ENCODE measurements at places on chromosomes 2 and 18. TPM values are rescaled to one million over a fixed set of nuclear protein-coding genes. Genes with fewer than 3 reads are reported as not detected.

The SKA1 gene
- 15.0 TPM for total RNA-seq

The LYG1 gene
- total RNA-seq, result 0.27 TPM

The ASB18 gene
- not detected for total RNA-seq

The SIX3 gene
- total RNA-seq, result not detected

The OSR1 gene
- not detected for total RNA-seq

The CAPG gene
- 28.0 TPM for total RNA-seq

The TMEM163 gene
- 6.6 TPM for total RNA-seq

The RELCH gene
- 29.6 TPM for total RNA-seq

The MTERF4 gene
- total RNA-seq, result 31.4 TPM

The KIAA2012 gene
- total RNA-seq, result not detected

The OTX1 gene
- 0.28 TPM for total RNA-seq

The BMP10 gene
- not detected for total RNA-seq

The ASXL3 gene
- not detected for total RNA-seq

The MPHOSPH10 gene
- 21.0 TPM for total RNA-seq

The ACVR1 gene
- 17.8 TPM for total RNA-seq

The HAAO gene
- total RNA-seq, result 0.09 TPM

The ZNF24 gene
- 27.1 TPM for total RNA-seq

The VWC2L gene
- not detected for total RNA-seq

The DSG1 gene
- not detected for total RNA-seq

The MSTN gene
- not detected for total RNA-seq

The CCDC74B gene
- 0.85 TPM for total RNA-seq

The DNAJC27 gene
- 1.6 TPM for total RNA-seq

The PCARE gene
- under 0.01 TPM for total RNA-seq

The AQP12B gene
- total RNA-seq, result not detected

The AFF3 gene
- not detected for total RNA-seq

The EN1 gene
- not detected for total RNA-seq

The HOXD10 gene
- total RNA-seq, result not detected

The HOXD13 gene
- not detected for total RNA-seq

The PELI1 gene
- total RNA-seq, result 17.3 TPM

The TMEM169 gene
- total RNA-seq, result under 0.01 TPM

The RGPD3 gene
- total RNA-seq, result 0.09 TPM

The COLEC12 gene
- 0.94 TPM for total RNA-seq

The CMPK2 gene
- 1.5 TPM for total RNA-seq

The FHOD3 gene
- 4.0 TPM for total RNA-seq

The LHCGR gene
- not detected for total RNA-seq

The KCTD1 gene
- 11.5 TPM for total RNA-seq

The ARHGAP28 gene
- total RNA-seq, result 0.28 TPM

The HOXD12 gene
- total RNA-seq, result not detected

The ARHGAP25 gene
- total RNA-seq, result 3.1 TPM

The TTC39C gene
- 3.4 TPM for total RNA-seq

The TDRD15 gene
- under 0.01 TPM for total RNA-seq

The ICOS gene
- total RNA-seq, result not detected

The PID1 gene
- total RNA-seq, result 2.2 TPM

The C2orf66 gene
- 0.09 TPM for total RNA-seq

The HEATR5B gene
- 26.2 TPM for total RNA-seq

The NYAP2 gene
- total RNA-seq, result not detected

The ACTG2 gene
- total RNA-seq, result under 0.01 TPM

The HOXD11 gene
- total RNA-seq, result not detected

All from endothelial cell of coronary artery (primary cell).